ENCODE measurements at places on chromosomes 6 and 20. TPM values are rescaled to one million over a fixed set of nuclear protein-coding genes. Genes with fewer than 3 reads are reported as not detected.

HTR1E gene
- not detected for total RNA-seq

NFATC2 gene
- 39.9 TPM for total RNA-seq

SNAP25 gene
- total RNA-seq, result 6.9 TPM

SMOC2 gene
- total RNA-seq, result not detected

- DNase-seq, result no peak
Measured at GRCh38 chr6:133937909-133938308, 15.1 kb upstream of the TBPL1 start.

Measured in activated T-cell treated with anti-CD3 and anti-CD28 coated beads, Interleukin-2, amount 50 U/mL, for 72 hours (primary cell).